CD4-positive, alpha-beta T cell treated with Interleukin-12 subunit alpha and Interleukin-12 subunit beta, for 1 hour (primary cell): ENCODE measurements at places on chromosomes 12 and 14.

DNA sequence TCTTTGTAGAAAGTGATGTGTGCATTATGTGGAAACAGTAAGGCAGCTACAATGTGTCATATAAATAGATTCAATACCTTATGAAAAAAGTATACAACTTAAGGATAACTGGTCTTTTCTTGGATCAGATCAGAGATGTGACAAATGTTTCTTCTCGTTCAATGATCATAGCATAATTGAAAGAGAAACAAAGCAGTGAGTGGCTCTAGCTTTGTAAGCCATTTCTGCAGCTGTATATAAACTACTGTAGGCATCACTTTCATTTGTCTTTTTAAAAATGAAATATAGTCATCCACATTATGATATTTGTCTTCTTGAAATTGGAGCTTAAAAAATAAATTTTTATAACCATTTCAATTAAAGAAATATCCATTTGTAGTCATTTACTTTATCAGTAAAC is 63.8 kb upstream of the LMO3 start:
- no peak for DNase-seq

DNA sequence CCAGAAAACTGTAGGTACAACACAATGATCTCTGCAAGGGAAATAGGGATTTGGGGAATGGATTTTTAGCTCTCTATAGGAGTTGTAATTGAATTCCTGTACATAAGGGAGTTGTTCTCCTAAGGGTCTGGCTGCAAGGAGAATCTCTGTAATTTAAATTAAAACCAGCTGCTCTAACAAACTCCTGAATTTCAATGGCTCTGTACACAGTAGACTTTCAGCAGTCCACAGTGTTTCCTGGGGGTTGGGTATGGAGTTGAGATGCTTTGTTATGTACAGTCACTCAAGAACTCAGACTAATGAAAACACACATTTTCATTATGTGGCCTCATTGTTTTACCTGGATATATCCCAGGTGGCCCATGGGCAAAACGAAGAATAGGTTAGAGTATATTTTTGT is 93.2 kb downstream of the NAV3 start:
- no peak for DNase-seq

GRCh38 chr12:109542876-109543275 is 30.4 kb downstream of the MMAB start:
- no peak for DNase-seq

DNA sequence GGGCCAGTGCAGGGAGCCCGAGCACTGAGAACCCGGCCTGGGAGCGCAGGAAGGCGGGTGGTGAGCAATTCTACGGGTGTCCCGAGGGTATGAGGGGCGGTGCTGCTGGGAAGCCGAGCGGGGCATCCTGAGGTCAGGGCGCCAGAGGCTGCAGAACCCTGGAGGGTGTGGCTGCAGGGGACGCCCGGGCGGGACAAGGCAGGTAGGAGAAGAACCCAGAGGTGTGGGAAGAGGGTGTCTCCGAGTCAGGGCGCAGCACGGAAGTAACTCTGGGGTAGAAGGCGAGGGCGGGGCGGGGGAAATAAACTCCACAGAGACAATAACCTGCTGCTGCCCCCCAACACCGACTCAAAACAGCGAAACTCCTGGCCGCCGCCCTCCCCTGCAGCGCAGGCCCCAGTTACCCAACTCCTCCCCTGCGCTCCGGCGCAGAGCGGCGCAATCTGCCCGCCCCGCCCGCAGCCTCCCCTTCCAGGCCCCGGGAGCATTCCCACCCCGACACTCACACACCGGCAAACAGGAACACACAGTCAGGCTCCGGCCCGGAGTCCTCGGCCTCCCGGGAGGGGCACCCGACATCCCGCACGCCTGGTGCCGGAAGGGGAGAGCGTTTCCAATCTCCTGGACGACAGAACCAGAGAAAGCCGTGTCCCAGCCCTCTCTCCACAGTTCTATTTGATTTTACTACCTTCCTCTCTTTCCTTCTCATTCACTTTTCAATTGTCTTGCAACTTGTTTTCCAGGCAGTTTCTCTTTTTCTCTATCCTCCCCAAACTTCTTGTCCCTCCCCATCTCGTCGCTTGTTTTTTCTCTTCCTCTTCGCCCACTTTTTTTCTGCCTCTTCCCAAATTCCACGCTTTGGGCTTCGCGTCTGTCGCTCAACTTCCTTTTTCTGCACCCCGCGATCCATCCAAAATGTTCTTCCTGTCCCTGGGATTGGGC is 2.4 kb downstream of the HRK start:
- DNase-seq = no peak

- DNase-seq = no peak
These were observed 54.1 kb downstream of the PLXNC1 start for GRCh38 chr12:94202245-94203180.

DNA sequence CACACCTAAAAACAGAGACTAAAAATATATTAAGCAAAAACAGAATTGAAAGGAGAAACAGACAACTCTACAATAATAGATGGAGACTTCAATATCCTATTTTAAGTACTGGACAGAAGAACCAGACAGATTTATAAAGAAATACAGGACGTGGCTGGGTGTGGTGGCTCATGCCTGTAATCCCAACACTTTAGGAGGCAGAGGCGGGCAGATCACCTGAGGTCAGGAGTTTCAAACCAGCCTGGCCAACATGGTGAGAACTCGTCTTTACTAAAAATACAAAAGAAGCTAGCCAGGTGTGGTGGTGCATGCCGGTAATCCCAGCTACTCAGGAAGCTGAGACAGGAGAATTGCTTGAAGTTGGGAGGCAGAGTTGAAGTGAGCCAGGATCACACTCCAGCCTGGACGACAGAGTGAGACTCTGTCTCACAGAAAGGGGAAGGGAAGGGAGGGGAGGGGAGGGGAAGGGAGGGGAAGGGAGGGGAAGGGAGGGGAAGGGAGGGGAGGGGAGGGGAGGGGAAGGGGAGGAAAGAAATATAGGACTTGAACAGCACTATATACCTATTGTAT is 53.0 kb downstream of the CDK17 start:
- DNase-seq = no peak

DNA sequence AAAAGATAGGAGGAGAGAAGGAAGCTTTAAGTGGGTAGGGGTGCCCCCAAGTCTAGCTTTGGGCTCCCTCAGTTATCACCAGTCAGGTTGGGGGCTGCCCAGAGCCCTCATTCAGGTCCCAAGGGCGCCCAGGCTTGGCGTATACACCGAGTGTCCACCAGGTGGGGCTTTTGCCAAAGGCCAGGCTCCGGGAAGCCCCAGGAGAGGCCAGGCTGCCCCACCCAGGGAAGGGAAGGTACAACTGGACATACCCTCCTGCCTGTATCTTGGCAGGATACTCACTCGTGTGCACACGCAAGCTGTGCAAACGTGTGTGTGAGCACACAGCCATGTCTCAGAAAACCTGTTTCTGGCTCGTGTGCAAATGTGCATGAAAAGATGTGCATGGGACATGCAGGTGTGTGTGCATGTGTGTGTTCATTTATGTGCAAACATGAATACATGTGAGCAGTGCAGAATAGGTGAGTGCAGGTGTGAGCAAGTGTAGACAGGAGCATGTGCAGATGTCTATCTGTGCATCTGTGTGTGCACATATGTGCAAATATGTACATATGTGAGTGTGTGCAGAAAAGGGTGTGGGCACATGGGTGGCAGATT is 103.9 kb upstream of the MYL2 start:
- peak; percentile 40 for DNase-seq

DNA sequence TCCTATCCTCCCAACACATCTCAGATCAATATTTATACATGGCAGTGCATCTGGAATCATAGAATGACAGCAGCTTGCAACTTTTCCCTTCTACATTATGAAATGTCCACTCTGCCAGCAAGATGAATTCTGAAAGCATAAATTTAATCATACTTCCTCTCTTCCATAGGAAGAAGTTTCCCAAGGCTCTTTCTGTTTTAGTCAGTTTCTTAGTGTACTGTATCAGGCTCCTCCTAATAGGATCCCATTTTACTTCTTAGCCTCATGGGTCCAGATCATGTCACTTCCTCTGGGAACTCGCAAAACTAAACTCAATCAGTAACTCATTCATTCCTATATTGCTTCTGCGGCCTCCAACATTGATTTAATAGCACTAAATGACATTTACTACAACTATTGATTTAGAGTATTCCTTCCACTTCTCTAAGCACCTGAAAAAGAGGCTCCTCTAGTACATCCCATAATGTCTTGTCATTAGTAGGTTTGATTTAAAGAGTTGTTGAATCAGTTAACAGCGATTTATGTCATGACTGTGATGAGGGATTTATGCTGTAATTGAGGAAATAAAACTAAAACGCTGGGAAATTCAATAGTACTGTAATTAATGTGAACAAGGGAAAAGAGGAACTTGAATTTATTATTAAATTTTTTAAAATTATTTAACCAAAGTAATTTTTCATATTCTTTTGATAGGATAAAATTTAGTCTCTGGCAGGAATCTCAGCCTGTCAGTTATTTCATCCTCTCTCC is 4.0 kb downstream of the CLEC1A start:
- DNase-seq = no peak

GRCh38 chr12:75766263-75767160 is 255.1 kb upstream of the KRR1 start:
- no peak for DNase-seq

GRCh38 chr12:75717902-75718301 is 206.5 kb upstream of the KRR1 start:
- DNase-seq = no peak

DNA sequence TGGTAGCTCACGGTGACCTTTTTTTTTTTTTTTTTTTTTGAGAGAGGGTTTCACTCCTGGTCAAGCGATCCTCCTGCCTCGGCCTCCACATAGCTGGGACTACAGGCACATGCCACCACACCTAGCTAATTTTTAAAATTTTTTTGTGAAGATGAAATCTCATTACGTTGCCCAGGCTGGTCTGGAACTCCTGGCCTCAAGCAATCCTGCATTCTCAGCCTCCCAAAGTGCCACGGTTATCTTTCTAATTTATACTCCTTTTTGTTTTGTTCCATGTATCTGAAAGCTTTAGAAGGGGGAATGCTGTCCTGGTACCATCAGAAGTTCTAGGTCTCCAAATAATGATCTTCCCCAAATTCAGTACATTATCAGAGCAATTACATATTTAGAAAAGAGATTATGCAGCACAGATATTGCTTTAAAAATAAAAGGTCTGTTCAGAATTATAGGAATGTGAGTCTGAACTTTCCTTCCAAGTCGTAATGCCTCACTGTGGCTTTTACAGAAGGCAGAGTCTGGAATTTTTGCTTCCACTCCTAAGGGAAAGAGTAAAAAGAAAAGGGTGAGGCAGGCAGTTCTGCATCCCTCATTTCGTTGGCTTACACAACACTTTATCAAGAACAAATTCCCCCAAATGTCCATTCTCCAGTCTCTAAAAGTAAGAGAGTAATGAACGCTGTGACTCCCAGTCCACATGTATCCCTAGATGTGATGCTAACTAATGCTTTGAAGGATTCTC is 73.0 kb downstream of the GCH1 start:
- no peak for DNase-seq

DNA sequence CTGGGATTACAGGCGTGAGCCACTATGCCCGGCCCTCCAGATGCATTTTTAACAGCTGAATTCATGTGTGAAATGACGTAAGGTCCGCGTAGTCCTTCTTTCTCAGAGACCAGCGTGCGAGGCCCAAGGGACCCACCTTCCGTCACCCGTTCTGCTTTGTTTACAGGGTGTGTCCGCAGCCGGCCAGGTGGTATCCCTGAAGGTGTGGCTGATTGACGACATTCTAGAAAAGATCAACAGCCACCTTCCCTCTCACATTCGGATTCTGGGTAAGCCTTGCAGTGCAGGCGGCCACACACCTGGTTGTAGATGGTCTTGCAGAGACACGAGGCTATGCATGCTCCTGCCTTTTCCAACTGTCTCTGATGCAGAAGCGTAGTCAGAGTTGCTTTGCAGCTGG is 9.9 kb downstream of the PUS1 start:
- no peak for DNase-seq

- DNase-seq = no peak
These were observed 9.7 kb upstream of the TMEM179 start for GRCh38 chr14:104614126-104614812.

DNA sequence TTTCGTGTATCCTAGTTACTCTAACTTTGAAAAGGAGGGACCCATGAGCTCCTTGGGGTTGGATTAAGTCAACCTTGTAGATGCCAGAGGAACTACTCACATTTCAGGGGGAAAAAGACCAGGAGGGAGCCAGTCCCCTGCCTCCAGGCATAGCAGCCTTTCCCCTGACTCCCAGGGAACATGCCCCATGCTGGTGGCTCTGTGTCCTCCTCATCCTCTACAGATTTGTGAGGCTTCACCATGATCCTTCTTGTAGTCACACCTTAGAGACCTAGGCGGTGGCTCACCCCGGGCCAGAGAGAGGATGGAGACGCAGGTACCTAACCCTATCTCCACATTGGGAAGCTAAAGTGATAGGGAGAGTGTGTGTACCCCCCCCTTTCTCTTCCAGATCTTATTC is 16.0 kb upstream of the PPP1R1A start:
- no peak for DNase-seq

DNA sequence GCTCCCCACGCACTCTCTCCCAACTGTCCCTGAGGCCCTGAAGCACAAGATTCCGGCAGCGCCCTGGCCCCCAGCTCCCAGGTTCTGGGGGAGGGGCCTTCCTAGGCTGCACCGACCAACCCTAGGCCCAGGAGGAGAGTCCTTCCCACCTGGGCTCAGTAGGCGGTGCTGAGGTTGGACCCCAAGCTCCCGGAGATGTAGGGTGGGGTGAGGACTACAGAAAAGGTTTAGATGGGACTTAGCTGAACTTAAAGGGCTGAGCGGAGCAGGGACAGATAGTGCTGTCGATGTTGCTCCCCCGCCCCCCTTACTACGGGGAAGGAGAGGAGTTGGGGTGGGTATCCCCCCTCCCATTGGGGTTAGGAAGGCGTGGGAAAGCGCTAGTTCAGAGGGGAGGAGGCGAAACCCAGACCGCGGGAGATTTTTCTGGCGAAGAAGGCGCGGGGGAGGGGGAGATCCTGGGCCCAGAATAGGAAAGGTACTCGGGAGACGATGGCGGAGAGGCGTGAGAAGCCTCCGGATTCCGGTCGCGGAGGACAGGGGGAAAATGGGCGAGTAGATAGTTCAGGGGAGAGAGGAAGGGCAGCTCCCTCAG is 4.2 kb upstream of the BAZ2A start:
- peak; percentile 28 for DNase-seq

DNA sequence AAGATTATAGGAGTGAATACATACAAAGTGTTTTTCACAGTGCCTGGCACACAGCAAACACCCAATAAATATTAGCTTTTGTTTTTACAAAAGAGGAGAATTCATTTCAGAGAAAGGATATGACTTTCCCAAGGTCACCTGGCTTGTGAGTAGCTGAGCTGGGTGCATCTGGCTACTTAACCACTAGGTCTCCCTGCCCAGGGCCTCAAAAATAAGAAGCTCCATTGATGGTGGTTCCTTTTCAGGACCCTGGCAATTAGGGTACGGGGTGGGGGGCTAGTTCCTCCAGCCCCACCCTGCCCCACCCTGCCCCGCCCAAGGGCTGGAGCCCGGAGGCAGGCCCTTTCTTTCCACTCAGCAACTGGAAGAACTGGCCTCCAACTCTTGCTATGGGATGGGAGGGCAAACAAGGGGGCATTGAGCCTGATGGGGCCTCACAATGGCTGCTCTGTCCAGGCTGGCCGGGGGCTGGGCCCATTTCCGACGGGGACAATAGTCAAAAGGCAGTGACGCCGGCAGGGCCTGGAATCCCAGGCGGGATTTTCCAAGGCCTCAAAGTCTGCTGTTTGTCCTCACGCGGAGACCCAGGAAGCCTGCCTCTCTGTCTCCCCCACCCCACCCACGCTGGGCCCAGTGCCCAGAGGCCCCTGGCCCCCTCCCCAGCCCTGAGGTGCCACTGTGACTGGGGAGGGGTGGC is 8.2 kb upstream of the ATG101 start:
- DNase-seq = peak; percentile 28
